ENCODE measurements at places on chromosomes 2 and 18.

GRCh38 chr18:42038936-42039335, 83.9 kb downstream of the PIK3C3 start:
- H3K4me3 ChIP-seq, result no peak overlapping the region
- no peak for DNase-seq
- H3K4me1 ChIP-seq, result peaks cover 1% of the 10 kb centered on the region
- peaks cover 92% of the 10 kb centered on the region for H3K36me3 ChIP-seq
- H3K27me3 ChIP-seq, result no peaks in the 10 kb centered on the region

DNA sequence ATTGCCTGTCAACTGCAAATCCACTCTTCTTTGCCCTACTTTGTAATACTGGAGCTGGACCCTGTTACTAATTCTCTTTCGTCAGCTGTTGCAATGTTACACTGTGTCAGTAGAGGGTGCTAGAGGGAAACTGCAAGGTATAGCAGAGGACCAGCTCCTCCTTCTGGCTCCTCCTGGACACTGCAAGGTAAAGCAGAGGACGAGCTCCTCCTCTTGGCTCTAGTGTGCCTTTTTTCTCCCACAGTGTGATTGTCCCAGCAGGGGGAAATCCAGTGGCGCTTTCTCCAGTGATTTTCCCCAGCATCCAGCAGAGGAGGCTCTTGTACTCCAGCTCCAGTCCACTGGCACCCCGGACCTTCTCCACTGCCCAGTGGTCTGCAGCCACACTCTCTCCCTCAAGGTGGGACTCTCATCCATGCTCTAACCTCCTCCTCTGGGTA, 95.6 kb downstream of the CAPN13 start:
- no peak overlapping the region for H3K4me3 ChIP-seq
- DNase-seq, result peak; percentile 81

- H3K4me1 ChIP-seq, result no peaks in the 10 kb centered on the region
- H3K27ac ChIP-seq, result no peak overlapping the region
Measured at GRCh38 chr2:21519821-21520220, 396.1 kb downstream of the TDRD15 start.

- H3K4me1 ChIP-seq, result no peaks in the 10 kb centered on the region
- H3K27me3 ChIP-seq, result no peaks in the 10 kb centered on the region
- H3K4me3 ChIP-seq, result no peak overlapping the region
- H3K27ac ChIP-seq, result no peak overlapping the region
- H3K36me3 ChIP-seq, result no peaks in the 10 kb centered on the region
Measured at GRCh38 chr2:98898423-98898841, 37.6 kb downstream of the CRACDL start.

DNA sequence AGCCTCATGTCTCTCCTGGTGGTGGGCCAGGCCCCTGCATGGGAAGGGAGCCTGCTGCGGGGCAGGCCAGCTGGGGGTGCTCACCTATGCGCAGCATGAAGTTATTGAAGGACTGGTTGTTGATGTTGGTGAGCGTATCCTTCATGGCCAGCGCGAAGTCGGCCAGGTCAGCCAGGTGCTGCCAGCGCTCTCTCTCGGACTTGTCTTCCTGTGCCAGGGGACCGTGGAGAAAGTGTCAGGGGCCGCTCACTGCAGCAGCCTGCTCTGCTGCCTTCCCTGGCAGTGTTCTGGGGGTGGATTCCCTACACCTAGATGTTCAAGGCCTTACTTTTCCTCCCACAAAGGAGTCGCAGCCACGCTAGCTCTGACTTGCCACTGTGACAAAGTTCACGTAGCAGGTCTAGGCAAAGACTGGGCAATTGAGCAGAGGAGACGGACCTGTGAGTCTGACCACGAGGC, 28.2 kb downstream of the CENPO start:
- peaks cover 100% of the 10 kb centered on the region for H3K36me3 ChIP-seq
- H3K4me1 ChIP-seq, result peaks cover 16% of the 10 kb centered on the region
- no peaks in the 10 kb centered on the region for H3K27me3 ChIP-seq
- DNase-seq, result peak; percentile 30
- H3K4me3 ChIP-seq, result no peak overlapping the region
- H3K27ac ChIP-seq, result peak overlapping the region; percentile 71

DNA sequence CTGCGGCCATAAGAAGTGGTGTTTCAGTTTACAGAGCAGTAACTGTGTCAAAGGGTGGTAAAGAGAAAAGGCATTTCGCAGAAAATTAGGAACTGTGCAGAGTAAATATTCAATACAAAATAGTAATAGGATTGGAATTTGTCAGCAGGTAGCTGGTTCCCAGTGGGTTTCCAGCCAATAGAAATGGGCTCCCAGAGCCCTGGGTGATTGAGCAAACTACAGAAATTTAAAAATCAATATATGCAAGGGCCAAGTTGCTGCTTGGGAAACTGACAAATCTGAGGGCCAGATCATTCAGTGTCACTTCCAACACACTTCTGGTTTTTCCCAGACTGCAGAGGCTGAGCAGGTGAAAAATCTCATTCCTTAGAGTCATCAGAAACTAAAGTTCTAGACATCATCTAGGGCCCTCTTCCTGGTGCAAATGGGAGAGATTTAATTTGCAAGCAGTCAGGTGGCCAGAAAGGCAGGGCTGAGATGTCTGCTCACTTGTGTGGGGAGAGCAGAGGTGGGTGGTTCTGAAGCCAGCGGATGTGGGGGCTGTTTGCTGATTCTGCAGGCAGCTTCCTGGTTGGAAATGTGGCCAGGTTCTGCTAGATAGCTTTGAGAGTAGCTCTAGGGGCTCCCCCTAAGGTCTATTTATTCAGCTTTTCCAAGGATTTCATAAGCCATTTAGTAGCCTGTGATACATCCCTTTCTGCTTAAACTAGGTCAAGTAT, 182.4 kb downstream of the NCK2 start:
- peak overlapping the region; percentile 16 for H3K4me3 ChIP-seq
- H3K4me1 ChIP-seq, result peaks cover 72% of the 10 kb centered on the region

- no peak overlapping the region for H3K27ac ChIP-seq
- no peaks in the 10 kb centered on the region for H3K4me1 ChIP-seq
- no peaks in the 10 kb centered on the region for H3K27me3 ChIP-seq
- no peak overlapping the region for H3K4me3 ChIP-seq
- DNase-seq, result no peak
Measured at GRCh38 chr18:6505498-6505875, 90.8 kb upstream of the L3MBTL4 start.

DNA sequence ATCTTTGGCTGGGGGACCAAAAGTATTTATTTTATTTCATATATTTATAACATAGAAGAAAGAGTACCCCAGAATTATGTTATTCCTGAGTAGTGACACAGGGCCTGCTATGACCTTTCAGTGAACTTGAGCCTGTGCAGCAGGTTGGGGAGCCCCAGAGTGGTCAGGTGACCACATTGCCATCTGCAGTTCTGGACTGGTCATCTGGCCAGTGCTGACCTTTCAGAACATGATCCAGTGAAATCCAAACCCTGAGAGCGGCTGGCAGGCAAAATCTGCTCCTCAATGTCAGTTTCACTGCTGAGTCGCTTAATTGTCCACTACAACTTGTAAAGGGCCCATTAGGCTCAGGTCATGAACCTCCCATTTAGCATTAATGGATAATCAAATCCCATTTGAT, 336.7 kb upstream of the KCNH7 start:
- no peak overlapping the region for H3K27ac ChIP-seq
- DNase-seq, result no peak
- H3K4me1 ChIP-seq, result no peaks in the 10 kb centered on the region
- no peaks in the 10 kb centered on the region for H3K27me3 ChIP-seq
- H3K4me3 ChIP-seq, result no peak overlapping the region
- no peaks in the 10 kb centered on the region for H3K36me3 ChIP-seq

DNA sequence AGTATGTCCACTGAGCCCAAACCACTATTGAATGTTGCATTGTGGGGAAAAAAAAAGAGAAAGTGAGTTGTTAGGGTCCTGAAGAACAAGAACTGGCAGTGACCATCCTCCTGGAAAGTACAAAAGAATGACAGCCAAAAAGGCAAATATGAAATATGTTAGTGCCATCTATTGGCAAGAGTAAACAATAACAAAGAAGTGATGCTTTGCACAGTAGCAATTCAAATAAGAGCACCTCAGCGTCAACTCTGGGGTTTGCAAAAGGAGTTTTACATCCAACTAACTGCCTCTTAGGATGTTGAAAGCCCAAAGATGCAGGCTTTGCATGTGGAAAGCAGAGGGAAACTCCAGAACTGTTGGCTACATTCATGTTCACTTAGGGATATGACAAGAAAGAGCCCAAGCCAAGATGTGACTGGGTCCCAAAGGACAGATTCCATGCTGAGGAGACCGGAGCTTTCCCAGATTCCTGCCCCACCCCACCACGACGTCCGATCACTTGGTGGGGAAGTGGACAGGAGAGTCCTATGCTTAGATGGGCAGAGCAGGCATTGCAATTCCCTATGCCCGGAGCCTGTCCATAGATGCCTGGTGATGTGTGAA, 15.6 kb downstream of the TRABD2A start:
- no peak overlapping the region for H3K4me3 ChIP-seq
- no peaks in the 10 kb centered on the region for H3K27me3 ChIP-seq
- H3K27ac ChIP-seq, result peak overlapping the region; percentile 85

DNA sequence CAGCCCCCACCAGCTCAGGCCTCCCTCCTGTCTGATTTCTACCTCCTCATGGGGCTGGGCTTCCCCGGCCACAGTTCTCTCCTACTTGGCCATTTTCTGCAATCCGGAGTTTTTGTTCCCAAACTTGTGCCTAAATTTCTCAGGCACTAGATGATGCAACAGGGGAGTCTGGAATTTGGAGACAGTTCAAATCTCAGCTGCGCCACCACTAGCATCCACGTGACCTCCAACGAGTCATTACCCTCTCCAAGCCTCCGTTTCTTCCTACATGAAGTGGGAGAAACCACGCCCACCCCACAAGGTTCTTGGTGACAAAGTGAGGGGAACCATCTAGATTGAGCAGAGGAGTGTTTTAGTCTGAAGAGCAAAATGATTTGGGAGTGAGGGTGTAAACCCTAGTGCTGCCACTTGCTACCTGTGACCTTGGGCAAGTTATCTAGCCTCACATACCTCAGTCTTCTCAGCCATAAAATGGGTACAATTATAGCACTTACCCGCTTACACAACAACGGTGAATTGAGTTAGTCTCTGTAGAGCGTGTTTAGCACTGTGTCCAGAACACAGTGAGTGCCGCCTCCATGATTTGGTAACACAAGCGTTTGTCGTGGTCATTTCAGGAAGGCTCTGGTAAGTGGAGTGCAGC, 61.4 kb upstream of the ASAP2 start:
- DNase-seq, result no peak
- no peak overlapping the region for H3K4me3 ChIP-seq
- H3K4me1 ChIP-seq, result peaks cover 4% of the 10 kb centered on the region
- no peaks in the 10 kb centered on the region for H3K36me3 ChIP-seq

DNA sequence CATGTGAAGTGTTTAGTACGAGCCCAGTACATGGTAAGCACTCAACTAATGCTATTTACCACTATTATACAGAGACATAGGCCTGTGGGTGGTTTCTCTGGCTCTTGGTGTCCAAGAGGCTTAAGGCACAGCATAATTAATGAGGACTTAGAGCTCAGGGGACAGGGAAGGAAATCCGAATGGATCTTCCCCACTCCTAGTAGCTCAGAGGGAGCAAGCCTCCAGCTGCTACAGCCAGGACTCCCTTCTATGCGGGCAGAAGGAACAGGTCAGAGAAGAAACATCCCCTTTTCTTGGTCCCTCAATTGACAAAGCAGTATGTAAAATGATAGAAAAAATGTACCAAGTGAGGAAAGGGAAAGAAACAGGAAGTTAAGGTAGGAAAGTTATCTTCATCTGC, 261.3 kb upstream of the STON1 start:
- H3K27me3 ChIP-seq, result no peaks in the 10 kb centered on the region
- peaks cover 6% of the 10 kb centered on the region for H3K4me1 ChIP-seq
- H3K4me3 ChIP-seq, result no peak overlapping the region
- no peak for DNase-seq
- H3K27ac ChIP-seq, result no peak overlapping the region

GRCh38 chr2:192571636-192572035, 376.9 kb upstream of the TMEFF2 start:
- H3K27me3 ChIP-seq, result no peaks in the 10 kb centered on the region
- H3K36me3 ChIP-seq, result no peaks in the 10 kb centered on the region
- H3K4me1 ChIP-seq, result no peaks in the 10 kb centered on the region
- no peak for DNase-seq

DNA sequence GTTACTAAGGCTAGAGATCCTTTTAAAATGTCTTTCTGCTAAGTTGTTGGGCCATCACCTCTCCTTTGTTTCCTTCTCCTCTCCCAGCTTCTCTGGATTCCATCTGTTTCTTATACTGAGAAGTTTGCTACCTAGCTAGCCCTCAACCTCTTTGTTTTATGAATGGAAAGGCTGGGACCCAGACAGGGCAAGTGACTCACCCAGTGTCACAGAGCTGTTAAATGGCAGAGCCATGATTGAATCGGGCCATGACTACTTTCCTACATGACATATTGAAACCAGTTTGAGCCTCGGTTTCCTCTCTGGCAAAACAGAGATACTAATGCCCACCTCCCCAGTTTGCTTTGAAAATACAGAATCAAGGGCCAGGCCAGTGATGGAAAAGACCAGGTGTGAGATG, 24.1 kb downstream of the REEP1 start:
- H3K36me3 ChIP-seq, result no peaks in the 10 kb centered on the region
- no peaks in the 10 kb centered on the region for H3K4me1 ChIP-seq
- no peak overlapping the region for H3K27ac ChIP-seq
- H3K4me3 ChIP-seq, result no peak overlapping the region
- no peaks in the 10 kb centered on the region for H3K27me3 ChIP-seq

DNA sequence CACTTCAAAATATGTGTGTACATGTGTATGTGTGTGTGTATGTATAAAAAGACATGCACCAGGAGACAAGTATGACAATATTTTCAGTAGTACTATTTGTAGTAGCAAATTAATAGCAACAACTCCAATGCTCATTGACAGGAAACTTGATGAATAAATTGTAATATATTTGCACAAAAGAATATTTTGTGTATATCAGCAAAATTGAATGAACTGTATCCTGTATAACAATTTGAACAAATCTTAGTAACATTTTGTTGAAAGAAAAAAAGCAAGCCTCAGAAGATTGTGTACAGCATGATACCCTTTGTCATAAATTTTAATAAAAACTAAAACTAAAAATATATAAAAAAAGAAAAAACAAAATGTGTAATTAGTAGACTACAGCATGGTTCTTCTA, 1367.3 kb upstream of the TMEFF2 start:
- no peaks in the 10 kb centered on the region for H3K4me1 ChIP-seq
- no peak overlapping the region for H3K4me3 ChIP-seq
- no peak overlapping the region for H3K27ac ChIP-seq
- no peaks in the 10 kb centered on the region for H3K36me3 ChIP-seq
- H3K27me3 ChIP-seq, result no peaks in the 10 kb centered on the region

DNA sequence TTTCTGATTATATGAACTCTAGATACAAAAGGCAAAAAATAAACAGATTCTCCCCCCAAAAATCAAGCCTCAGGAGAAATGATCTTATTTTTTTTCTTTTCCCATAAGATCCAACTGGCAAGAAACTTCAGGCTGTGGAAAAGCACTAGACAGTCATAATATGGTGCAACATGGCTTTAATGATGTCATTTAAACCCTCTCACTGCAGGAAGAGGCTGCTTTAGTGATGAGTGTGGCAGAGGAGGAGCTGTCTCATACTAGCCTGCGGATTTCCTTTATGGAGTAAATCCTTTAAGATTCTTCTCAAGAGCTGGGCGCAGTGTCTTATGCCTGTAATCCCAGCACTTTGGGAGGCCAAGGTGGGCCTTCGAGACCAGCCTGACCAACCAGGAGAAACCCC, 83.3 kb upstream of the CD28 start:
- H3K4me3 ChIP-seq, result no peak overlapping the region
- peaks cover 10% of the 10 kb centered on the region for H3K4me1 ChIP-seq
- no peak overlapping the region for H3K27ac ChIP-seq
- no peaks in the 10 kb centered on the region for H3K27me3 ChIP-seq
- no peaks in the 10 kb centered on the region for H3K36me3 ChIP-seq
- no peak for DNase-seq
